IPS DF 6.9 (cell line): ENCODE measurements at places on chromosomes 1 and 21.

DNA sequence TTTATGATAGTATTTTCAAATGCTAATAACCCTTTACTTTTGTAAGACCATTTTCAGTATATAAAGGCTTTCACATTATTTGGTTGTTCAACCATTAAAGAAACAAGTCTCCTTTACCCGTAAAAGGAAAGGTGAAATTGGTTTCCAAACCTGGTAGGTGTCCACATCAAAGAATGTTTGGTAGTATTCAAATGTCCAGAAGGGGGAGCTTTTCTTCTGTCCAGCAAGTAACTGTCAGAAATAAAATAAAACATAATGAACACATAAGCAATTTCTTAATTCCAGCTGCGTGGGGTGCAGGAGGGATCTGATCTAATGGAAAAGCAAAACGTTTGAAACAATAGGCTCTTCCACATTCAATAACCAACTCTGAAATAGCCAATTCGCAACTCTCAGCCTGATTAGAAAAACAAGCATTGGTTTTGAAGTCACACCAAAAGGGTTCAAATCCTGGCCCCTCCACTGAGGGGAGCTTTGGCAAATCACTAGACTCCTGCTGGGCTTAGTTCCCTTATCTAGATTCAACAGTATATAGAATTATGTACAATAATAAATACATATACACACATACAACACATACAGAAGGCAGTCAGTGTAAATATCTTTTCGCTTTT is 11.0 kb downstream of the YIPF1 start:
- no peak for DNase-seq

- no peak for DNase-seq
Observed at GRCh38 chr1:111176678-111177077, 23.8 kb downstream of the DENND2D start.

GRCh38 chr1:191022856-191023255 is 545.2 kb upstream of the BRINP3 start:
- no peak for DNase-seq

GRCh38 chr1:62013264-62013663 is 181.4 kb upstream of the L1TD1 start:
- DNase-seq = no peak

GRCh38 chr1:107793896-107794453 is 171.0 kb downstream of the VAV3 start:
- DNase-seq = no peak

DNA sequence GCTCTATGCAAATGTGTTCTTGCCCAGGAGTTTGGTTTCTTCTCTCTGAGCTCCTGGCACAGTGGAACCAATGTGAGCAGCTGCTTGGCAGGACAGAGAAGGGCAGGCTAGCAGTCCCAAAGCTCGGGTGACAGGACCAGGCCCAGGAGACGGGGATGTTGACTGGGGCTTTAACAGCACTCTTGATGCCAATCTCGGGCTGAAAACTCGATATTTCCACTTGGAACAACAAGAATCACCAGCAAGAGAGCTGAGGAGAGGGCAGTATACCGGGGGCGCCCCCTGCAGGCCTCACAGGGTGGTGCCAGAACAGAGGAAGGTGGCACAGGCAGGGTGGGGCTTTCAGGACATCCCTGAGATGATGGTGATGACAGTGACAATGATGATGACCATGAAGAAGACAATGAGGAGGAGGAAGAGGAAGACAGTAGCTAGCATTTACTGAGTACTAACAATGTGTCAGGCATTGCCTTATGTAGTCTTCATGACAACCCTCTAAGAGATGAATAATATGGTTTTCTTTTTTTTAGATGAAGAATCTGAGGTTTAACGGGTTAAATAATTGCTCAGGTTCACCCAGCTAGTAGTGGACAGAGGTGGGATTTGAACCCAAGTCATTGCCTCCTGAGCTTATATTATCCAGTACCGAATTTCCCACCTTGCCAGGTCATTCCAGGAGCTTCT is 2.7 kb upstream of the KCNJ9 start:
- no peak for DNase-seq

DNA sequence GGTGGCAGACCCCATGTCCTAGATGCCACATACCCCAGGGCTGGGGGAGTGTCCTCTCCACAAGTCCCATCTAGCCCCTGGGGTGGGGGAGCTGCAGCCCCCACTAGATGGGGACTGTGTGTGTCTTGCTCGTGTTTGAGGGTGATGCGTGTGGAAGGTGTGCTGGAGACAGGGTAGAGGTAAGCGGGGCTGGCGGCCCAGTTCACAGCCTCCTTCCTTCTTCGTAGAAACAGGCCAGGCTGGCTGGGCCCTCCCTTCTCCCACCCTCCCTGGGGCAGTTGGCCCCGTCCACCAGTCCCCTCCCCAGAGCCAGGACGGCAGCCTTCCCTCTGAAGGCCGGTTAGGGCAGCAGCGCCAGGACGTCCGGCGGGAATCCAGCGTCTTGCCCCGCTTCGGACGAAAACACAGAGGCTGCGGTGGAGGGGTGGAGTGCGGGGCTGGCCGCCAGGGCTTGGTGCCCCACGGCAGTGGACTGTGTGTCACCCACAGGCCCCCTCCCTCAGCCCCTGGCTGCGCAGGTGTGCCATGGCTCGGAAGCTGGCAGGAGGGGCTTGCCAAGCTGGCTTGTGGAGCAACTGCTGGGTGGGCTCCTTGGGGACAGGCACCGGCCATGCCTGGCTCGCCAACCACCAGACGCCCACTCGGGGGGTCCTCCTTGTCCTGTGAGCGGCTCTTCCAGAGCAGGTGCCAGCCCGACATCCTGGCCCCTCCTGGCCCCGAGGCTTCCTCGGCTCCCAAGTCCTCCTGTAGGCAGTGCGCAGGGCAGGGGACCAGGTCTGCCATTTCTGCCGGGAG is 3.6 kb downstream of the PRDM16 start:
- no peak for DNase-seq

GRCh38 chr1:176949033-176949662 is 215.4 kb downstream of the ASTN1 start:
- DNase-seq = peak; percentile 74

GRCh38 chr1:110005971-110006370 is 21.4 kb downstream of the AHCYL1 start:
- DNase-seq = no peak

DNA sequence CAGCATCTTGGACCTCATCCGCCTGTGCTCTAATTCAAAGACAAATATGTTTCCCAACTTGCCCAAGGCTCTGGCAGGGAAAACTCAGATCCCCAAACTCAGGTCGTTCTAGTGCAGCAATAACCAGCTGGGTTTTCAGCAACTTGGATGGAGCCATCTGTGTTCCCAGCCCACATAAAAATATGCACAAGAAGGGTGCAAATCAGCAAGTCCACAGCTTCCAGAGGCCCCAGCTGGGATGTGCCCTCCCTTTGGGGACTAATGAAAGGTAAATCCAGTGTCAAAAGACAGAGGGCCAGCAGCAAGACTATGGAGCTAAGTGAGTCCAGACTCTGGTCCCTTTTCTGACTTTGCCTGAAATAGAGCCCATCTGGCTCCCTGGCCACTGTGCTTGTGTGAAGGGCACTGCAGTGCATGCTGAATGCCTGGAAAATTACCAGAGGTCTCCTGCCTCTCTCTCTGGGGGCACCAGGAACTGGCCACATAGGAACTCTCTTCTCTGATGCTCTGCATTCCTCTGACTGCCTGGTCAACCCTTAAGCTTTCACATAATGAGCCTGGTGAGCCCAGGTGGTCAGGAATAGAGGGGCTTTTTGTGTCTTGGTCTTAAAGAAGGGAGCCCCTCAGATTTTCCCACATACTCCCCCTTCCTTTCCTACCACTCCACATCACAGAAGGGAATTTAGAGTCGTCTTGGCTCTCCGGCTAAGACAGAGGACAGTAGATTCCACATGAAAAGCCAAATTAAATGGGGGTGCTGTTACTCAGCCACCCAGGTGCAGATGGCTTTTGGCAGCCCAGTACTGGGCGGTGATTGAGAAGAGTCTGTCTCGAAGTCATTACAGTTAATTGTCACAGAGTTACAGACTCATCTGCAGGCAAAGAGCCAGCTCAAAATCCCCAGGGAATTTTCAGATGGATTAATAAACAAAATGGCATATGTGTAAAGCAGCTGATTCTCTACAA is 88.1 kb upstream of the C1orf21 start:
- DNase-seq = no peak

GRCh38 chr1:38059635-38060250 is 13.2 kb upstream of the POU3F1 start:
- no peak for DNase-seq

DNA sequence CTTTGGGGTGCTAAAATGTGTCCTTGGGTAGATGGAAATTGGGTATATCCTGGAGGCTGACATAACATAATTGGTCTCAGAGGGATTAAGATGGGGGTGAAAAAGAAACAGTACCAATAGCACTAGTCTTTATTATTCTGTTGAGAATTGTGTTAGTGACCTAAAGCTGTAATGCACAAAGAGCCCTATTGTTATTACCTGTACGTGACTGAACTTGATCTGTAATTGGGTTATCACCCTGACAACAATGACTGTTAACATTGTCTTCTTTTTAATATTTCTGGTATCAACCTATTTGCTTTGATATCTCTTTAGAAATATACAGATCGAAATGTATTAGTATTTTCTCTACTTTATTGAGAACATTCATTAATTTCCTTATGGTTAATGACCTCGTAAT is 147.6 kb downstream of the NEK7 start:
- no peak for DNase-seq

DNA sequence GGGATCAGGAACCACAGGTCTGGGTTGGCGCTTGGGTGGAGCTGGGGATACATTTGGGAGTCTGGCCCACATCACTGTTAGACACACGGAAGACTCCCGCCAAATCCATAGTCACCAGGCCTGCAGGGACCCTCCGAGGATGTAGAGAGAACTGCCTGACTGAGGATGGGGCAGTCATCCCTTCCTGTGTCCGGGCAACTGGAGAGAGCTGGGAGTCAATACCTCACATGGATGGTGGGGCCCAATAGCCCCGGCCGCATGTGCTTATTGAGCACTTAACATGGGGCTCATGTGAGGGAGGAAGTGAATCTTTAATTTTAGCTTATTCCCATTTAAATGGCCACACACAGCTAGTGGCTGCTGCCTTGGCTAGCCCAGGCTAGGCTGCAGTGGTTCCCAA is 124.5 kb downstream of the TLR5 start:
- no peak for DNase-seq

DNA sequence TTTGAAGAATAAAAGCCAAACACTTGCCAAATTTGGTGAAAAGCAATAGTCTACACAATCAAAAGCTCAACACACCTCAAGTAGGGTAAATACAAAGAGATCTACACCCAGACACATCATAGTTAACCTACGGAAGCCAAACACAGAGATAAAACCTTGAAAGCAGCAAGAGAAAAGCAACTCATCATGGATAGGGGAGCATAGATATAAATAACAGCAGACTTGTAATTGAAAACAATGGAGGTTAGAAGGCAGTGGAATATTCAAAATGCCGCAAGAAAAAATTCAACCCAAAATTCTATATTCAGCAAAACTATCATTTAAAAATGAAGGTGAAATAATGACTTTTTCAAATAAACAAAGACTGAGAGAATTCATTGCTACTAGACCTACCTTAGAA is 105.1 kb downstream of the ITSN1 start:
- DNase-seq = no peak

- no peak for DNase-seq
Observed at GRCh38 chr21:46503922-46504550, 45.3 kb downstream of the DIP2A start.

DNA sequence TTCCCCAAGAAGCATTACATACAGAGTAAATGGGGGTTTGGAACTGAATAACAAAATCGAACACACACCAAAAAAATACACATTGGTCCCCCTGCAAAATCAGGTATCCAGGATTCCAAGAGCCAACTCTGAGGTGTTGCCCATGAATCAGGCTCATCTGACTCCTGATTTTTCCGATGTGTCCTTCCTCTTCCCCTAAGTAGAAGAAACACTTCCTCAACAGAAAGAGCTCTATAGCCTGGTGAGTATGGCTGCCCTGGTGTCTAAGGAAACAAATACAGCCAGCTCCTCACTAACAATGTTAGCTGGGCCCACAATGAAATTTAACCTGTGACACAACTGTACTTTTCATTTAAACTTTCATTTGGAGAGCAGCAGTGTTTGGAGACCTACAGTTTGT is 33.6 kb downstream of the ERI3 start:
- DNase-seq = no peak

- no peak for DNase-seq
Observed at GRCh38 chr1:53733975-53734649, 4.9 kb downstream of the GLIS1 start.

DNA sequence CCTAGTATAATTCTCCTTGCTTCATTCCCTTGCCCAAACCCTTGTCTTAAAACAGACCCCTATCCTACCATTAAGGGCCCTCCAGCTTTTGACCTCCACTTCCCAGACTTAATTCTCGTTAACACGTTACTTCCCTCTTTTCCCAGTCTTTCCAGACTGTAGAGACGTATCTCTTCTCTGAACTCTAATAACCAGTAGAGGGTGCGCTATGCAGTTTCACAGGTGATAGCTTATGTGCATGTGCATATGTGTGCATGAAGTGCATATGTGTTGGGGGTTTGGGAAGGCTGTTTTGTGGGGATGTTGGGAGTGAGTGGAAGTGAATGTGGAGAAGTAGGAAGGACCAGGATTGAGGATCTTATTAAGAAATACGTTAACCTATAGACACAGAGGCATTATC is 78.1 kb upstream of the CCDC190 start:
- no peak for DNase-seq

DNA sequence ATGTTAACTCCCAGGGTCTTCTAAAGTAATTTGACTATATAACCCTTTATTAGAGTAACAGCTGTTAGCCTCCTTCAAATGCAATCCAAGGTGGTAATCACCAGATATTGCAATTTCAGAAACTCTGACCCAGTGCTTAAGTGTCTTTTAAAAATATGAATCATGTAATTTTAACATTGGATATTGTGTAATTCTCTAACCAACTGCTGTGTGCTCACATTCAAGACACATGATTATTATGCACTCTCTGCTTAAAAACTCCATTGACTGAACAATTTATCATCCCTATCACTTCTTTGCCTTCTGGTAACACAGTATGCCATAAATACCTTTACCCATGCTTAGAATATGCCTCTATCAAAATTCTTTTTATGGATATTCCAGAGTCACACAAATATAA is 537.4 kb upstream of the RGS18 start:
- no peak for DNase-seq

- DNase-seq = no peak
Observed at GRCh38 chr1:966704-967300, 520 bp downstream of the PLEKHN1 start.

DNA sequence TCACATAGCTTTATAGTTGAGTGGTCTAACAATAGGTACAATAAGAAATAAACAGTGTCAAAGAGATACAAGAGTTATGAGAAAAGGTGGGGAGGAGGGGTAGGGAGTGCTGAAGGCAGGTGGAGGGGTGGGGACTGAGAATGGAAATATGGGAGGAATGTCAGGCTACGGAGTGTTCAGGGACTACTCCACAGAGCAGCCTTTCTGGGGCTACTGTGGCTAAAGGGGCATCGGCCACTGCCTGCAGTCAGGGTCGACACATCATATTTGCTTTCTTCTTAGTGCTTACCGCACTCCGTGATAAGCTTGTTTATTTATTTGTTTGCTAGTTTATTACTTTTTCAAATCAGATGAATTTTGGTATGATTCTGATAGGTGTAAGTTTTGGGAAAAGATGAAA is 34.4 kb upstream of the CRNN start:
- DNase-seq = no peak

- DNase-seq = no peak
Observed at GRCh38 chr1:100581096-100581705, 43.3 kb downstream of the GPR88 start.

GRCh38 chr21:38807986-38808385 is 2.3 kb downstream of the ETS2 start:
- no peak for DNase-seq

GRCh38 chr1:2270260-2271100 is 42.4 kb downstream of the SKI start:
- no peak for DNase-seq
